Naive B cell (primary cell): ENCODE measurements at places on chromosomes 5 and 9.

DNA sequence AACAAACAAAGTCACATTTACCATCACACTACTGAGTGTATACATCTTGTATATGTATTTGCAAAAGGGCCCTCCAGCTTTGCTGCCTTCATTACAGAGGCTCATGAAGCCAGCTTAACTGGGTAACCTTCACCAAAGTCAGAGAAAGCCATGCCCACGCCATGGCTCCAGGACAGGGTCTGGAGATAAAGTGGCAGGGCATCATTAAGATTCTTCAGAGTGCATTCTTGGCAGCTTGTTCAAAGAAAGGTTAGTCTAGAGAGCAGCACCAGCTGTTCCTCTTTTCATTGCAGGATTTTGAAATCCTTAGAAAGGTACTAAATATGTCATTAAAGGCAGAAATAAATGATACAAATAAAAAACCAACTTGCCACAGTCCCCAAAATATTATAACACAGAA, 333.2 kb downstream of the NDUFS4 start:
- no peak for DNase-seq

GRCh38 chr5:137792303-137792702, 38.1 kb upstream of the HNRNPA0 start:
- no peak for DNase-seq

DNA sequence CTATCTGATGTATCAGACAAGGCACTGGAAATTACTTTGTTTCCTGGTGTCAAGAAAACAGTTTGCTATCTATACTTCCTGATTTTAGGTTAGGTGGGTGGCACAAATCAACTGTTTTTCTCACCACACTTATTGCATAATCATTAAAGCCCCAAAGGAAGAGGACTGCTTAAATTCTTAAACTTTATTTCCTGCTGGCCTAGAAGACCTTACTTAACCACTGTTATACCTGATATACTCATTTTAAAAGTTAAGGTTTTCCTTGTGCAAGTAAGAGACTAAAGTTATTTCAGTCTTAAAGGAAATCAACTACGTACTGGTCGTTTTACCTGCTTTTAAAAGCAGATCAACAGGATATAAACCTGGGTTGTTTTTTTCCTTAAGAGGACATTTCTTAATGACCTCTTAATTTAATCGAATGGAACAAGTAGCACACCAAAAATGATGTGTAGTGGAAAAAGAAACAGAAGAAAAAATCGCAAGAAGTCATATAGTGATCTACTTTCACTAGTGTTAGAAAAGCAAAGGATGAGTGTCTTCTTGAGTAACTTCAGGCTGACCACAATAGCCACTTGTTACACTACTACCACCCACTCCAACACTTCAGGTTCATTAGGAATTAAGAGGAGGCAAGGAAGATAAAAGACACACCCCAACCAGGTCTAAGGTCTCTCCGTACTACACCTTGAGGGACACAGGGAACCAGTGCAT, 974 bp downstream of the CLINT1 start:
- DNase-seq, result peak; percentile 32

- DNase-seq, result no peak
Observed at GRCh38 chr5:94057217-94057616, 315.8 kb upstream of the POU5F2 start.

DNA sequence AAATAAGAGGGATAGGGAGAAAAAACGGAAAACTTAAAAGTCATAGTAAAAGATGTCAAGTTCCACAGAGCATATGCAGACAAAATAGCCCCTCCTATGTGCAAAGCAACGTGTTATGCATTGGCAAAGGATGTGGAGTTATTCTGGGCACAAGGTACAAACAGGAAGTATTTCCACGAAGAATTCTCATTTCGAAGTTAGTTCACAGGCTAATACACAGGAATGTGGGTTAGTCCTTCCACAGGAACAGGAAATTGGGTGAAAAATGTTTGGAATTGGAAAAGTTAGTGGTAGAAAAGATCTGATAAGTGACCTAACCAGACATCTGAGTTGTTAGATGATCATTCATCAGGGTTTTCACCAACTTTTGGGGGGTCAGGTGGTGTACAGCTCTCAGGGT, 326.6 kb downstream of the EBF1 start:
- DNase-seq, result no peak

DNA sequence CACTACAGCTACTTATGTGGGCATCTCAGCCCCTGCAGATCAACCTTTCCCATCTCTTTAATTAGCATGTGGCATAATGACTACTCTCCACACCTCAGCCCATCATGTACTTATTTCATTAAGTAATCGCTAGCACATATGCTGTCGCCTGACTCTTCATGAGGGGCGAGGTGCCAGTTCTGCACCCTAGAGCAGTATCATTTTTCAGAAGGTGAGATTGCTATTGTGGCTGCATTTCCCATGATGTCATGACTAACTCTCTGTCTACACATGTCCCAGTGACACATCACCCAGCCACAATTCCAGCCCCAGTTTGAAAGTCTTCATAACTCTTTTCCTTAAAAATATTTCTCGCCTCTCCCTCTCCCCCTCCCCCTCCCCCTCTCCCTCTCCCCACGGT, 7.6 kb upstream of the F2RL1 start:
- no peak for DNase-seq

DNA sequence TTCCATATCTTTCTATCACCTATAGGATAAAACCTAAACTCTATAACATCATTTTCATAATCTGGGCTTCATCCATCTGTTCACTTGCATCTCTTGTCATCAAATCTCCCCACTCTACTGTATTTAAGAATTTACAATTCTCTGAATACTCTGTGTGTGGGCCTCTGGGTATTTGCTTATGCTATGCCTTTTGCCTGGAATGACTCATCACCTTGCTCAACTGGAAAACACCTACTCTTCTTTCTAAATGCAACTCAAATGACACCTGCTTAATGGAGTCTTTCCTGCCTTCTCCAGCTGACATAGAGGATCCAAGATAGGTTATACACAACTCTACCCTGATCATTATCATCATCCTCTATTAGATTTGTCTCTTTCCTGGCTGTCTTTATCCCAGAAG, 421.7 kb downstream of the SPATA31D1 start:
- no peak for DNase-seq

DNA sequence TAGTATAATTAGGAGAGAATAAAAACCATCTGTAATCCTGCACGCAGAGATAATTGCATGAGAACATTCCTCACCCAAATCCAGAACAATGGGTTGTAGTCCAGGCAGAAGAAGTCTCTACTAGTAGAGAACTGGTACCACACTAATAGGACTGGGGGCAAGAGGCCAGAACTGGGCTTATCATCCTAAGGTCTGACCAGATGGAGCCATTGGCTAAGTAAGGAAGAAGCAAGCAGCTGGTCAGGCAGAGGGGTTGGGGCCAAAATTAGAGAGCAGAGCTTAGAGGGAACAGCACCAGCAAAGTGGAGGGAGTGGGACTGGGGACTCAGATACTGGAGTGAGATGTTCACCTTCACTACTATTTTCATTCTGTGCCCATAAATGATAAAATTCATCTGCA, 35.4 kb upstream of the MAP1B start:
- no peak for DNase-seq

GRCh38 chr5:171660434-171660833, 125.2 kb upstream of the SMIM23 start:
- DNase-seq, result no peak

GRCh38 chr5:56962286-56962685, 10.4 kb upstream of the MIER3 start:
- DNase-seq, result no peak

- DNase-seq, result no peak
Observed at GRCh38 chr9:96150324-96151227, 151.4 kb downstream of the HSD17B3 start.

DNA sequence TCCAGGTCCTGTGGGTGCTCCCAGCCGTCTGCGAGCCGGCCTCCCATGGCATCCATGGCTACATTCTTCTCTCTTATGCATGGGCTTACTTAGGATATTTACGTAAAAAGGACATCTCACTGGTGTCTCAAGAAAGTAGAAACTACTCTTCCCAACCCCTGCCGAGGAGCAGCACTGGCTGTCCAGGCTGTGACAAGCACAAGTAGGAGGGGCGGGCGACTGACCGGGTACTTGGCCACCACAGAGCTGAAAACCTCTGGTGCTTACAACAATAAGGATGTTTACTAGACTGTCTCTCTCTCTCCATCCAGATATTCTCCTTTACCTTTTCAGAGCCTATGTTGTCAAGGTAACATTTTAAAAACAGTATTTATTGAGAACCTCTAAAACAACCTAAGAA, 56.3 kb upstream of the TBC1D9B start:
- no peak for DNase-seq

DNA sequence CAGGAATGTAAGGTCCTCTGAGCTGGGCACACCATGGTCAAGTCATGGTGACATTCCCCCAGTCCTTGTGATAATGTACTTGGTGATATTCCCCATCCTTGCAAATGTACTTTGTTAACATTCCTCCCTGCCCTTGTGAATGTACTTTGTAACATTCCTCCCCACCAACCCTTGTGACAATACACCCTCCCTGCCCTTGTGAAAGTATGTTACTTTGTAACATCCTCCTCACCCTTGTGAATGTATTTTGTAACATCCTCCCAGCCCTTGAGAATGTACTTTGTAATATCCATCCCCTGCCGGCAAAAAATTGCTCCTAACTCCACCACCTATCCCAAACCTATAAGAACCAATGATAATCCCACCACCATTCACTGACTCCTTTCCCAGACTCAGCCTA, 53.3 kb downstream of the RAPGEF6 start:
- DNase-seq, result no peak

DNA sequence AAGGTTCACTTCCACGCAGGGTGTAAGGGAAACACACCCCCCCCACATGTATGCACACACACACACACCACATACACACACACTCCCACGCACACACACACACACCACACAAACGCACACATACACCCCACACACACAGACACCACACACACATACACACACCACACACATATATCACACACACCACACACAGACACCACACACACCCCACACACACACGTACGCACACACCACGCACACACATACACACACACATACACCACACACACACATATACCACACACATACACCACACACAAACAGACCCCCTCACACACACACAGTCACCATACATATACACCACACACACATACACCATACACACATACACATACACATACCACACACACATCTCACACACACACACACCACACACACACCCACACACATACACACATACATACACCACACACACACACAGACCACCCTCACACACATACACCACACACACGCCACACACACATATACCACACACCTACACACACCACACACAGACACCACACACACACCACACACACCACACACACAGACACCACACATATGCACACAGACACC, 44.3 kb upstream of the NEURL1B start:
- DNase-seq, result no peak

DNA sequence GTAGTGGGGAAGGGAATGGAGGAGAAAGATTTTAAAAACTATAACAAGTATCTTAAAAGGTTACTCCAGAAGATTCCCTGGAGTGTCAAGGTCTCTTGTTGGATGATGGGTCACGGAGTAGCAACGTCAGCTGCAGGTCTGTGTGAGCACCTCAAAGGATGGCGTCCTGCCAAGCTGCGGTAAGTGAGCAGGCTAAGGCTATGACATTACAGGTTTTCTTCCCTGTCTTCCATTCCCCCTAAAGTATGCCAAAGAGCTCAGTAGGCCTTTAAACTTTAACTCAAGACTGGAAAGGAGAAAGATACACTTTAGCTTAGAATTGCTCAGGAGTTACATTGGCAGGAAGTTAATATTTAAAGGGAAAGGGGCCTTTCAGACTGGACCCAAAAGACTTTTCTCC, 17.5 kb downstream of the SPOCK1 start:
- no peak for DNase-seq

DNA sequence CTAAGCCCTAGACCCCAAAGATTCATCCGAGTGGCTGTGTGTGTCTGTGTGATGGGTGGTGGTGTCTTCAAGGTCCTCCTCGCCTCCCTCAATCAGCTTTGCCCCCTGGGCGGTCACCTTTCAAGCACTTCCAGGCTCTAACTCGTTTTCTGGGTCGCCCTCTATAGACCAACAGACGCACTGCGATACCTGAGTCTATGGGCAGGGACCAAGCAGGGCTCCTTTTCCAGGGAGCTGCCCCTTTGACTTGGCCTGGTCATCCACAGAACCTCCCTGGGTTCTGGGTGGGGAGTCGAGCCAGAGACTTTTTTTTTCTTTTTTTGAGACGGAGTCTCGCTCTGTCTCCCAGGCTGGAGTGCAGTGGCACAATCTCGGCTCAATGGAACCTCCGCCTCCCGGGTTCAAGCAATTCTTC, 1.1 kb downstream of the SLC27A4 start:
- peak; percentile 56 for DNase-seq

DNA sequence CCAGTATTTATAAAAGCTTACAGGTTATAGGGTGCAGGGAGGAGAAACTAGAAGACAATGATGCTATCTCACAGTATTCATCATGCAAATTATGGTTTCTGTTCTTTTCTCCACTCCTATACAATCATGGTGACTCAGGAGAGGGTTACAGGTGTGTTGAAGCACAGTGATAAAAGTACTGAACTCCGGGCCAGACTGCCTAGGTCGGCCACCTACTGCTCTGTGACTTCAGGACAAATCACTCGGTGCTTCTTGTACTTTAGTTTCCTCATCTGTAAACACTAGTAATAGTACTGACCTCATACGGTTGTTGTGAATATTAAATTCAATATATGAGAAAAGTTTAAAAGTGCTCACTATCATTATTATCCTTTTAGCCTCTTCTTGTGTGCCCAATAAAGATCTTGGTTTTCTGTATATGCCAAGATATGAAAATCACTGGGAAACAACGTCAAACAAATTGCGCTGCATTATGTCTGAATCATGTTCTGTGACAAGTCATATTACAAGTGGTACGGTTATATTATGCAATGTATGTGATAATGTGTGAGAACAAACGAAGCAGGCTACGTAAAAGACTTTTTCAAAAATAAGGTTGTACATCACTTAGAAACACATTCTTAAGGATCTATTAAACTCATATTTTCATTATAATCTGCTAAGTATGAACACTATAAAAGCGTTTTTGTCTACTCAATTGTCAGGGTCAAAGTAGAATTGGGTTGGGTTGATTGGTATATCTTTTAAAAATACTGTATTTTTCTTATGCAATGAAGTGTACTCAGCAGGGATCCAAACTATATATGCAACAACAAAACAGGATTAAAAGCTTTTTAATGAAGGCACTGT, 153.3 kb downstream of the EFNA5 start:
- no peak for DNase-seq

- DNase-seq, result no peak
Observed at GRCh38 chr5:72624641-72625236, 117.5 kb upstream of the ZNF366 start.

GRCh38 chr9:19408693-19409400, at the start of gene ACER2:
TSS of gene ACER2 (plus strand) at chr9:19409009. CDS start at chr9:19409085, 76 bp downstream.
- peak; percentile 94 for DNase-seq

- no peak for DNase-seq
Observed at GRCh38 chr9:110546411-110546871, 33.1 kb downstream of the SVEP1 start.

- DNase-seq, result no peak
Observed at GRCh38 chr5:95966005-95966404, 4.4 kb upstream of the ELL2 start.

DNA sequence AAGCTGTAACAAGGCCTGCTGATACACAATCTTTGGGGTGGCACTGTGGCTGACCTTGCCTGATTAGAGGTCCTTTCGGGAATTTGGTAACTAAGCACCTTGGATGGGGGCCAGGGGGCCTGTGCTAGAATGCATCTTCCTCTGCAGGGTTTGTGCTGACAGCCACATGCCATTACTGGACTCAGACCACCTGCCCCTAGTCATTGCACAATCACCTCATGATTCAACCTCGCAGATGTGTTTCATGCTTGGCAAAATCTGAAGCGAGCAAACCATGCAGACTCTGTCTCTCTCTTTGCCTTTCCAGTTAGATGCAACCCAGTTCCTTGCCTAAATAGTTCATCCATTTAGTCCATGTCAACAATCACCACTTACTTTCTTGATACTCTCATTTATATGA, 96.5 kb upstream of the ERCC6L2 start:
- DNase-seq, result no peak
